Midbrain (tissue), 1 donor: ENCODE measurements at places on chromosomes 4 and X.

- no peak for DNase-seq
Measured at GRCh38 chr4:87241336-87241735, 20.9 kb upstream of the KLHL8 start.

DNA sequence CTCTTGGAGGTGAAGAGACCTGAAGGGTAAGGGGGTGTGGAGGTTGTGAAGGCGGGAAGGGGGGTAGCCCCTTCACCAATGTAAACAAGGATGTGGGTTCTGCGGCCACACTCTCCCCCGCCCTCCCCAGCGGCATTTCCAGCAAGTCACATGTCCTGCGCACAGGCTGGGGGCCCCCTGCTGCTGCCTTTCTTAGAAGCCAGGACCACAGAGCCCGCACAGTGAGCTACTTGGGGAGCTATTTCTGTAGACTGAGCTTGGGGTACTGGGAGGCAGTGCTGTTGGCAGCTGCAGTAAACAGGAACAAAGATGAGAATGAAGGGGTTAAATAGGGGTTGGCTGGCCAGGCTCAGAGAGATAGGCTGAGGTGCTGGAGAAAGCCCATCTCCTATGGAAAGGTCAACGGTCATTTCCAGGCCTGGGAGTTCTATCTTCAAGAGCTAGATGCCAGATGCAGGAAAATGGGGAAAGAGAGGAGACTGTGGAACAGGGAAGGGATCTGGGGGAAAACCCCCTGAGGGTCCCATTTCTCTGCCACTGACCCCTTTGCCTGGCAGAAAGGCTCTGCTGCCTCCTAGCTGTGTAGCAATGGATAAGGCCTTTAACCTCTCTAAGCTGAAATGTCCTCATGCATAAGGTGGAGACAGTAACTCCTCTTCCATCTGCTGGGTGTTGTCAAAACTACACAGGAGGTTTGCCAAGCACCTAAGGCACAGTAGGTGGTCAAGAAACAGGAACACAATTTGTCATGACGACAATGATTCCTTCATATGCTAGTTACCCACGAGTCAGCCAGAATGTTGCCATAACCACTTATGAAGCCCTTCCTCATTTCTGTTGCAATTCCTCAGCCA is 18.5 kb upstream of the PIM2 start:
- DNase-seq, result no peak

DNA sequence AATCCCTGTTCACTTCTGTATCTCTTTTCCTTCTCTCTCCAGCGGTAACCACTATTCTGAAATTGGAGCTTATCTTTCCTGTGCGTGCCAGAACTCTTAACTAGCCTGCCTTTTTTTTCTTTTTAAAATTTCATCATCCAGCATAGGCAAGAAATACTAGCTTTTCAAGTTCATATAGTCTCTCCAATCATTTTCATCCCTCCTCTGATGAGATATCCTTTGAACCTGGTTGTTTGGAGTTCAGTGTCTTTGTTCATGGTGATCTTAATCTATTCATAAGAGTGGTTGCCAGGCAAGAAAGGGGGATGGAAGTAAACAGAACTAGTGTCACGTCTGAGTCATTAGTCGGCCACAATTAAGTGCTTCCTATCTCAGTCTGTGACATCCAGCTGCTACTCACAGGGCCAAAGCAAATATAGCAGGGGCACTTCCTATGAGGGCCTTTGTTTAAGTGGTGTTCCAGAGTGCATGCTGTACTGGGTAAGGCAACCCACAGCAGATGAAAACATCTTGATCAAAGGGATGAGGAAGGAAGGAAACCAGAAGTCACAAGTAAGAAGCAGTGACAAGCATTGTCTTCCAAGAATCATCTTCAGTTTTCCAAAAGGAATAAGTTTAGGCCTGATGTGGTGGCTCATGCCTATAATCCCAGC is 56.4 kb upstream of the XIAP start:
- no peak for DNase-seq

DNA sequence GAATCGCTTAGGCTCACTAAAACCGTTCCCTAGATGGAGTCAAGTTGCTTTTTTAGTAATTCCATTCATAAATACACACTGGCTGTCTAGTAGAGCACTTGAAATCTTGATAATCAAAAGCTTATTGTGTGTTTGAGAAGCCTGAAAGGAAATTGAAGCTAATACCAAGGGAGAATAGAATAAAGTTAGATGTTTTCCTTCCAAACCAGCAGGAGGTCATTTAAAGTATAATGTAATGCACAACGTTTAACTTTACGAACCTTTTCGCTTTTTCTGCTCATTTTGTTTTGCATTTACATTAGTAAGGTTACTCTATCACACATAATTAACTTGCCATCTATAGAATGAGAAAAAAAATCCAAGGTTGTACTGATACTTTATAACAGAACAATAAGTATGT is 440.9 kb downstream of the NKX6-1 start:
- no peak for DNase-seq

DNA sequence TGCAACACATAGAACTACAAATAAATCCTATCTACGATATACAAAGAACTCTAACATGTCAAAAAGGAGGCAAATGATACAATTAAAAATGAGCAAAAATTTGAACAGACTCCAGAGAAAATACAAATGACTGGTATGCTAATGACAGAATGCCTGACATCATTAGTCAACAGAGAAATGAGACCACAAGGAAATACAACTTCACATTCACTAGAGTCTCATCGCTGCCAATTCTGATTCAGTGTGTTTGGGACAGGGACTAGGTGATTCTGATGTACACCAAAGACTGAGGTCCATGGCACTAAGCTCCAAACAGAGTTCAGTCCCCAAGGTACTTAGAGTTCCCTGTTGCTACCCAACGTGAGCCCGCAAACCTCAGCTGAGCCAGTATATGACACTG is 23.4 kb downstream of the SLC2A9 start:
- DNase-seq, result no peak
